NCI-H2081 (cell line): ENCODE measurements at places on chromosomes 5 and 9.
A peak's percentile ranks its signal among the peaks of the same experiment; 100 is the strongest.

DNA sequence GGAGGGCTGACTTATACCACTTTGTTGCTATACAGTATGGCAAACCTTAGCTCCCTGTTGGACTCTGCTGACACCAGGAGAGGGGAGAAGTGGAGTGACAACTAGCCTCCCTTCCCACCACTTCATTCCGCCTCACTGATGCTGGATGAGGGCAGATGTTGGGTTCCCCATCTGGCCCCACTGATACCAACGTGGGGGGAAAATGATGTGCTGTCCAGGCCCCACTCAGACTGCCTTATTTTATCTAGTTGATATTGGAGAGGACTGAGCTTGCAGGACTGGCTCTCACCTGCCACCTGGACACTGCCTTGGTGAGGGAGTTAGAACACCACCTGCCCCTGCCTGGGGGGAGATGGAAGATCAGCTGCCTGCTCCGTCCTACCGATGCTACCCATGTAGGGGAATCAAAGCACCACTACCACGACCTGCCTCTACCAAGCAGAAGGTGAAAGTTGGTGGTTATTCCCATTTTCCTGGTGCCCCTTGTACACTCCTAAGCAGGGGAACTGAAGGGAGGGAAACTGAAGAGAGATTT lies 292.1 kb downstream of the GADD45G start:
- DNase-seq = no peak

GRCh38 chr5:78495800-78496199 lies 135.4 kb downstream of the SCAMP1 start:
- DNase-seq = no peak

DNA sequence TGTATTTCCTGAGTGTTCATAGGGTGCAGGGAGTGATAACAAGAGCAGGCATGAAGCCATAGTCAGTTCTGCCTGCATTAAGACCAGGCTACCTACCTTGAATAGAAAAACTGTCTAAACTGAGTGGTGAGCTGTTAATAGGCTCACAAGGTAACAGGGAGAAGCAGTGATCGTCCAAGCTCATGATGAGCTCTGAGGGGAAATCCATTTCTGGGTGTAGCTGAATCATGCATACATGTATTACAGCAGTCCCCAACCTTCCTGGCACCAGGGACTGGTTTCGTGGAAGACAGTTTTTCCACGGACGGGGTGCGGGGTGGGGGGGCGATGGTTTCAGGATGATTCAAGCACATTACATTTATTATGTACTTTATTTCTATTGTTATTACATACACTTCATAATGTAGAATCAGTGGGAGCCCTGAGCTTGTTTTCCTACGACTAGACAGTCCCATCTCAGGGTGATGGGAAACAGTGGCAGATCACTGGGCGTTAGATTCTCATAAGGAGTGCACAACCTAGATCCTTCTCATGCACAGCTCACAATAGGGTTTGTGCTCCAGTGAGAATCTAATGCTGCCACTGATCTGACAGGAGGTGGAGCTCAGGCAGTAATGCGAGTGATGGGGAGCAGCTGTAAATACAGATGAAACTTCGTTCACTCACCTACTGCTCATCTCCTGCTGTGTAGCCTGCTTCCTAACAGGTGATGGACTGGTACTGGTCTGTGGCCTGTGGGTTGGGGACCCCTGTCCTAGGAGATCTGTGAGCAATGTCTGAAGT lies 100.0 kb upstream of the IL6ST start:
- DNase-seq = no peak

GRCh38 chr9:129583308-129584038 lies 37.4 kb downstream of the C9orf50 start:
- DNase-seq = no peak

DNA sequence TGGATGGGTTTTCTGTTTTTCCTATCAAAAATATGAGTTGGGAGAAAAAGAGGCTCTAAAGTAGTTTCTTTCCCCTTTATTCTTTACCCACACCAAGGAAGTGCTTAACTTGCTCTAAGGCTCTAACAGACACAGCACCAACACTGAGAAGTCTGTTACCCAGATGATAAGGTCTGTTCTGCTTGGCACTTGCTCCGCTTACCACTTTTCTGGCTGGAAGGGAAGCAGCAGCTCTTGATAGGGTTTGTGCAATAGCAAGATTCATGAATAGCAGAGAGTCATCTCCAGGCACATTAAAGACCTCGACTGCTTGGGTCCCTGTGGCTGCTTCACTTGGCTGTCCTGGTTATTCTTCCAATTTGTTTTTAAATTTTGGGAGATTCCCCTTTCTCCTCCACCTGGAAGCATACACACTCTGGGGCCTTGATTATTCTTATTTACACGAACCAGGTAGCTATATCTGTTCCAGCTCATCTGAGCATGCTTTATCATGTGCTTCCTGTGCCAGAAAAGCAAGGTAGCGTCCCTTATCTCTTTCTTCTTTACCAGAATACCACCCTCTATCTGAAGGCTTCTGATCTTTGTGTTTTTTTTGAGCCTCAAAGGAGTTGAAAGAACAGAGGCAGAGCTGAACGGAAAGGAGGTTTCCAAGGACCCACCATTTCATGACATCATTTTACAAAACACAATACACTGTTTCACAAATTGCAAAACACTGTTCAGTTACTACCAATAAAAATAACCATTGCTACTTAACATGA lies 24.8 kb downstream of the PPP3R2 start:
- DNase-seq = no peak

- no peak for DNase-seq
These were observed 36.3 kb downstream of the CAPSL start for GRCh38 chr5:35902046-35902672.

GRCh38 chr5:2560435-2560834 lies 191.0 kb downstream of the IRX2 start:
- DNase-seq = no peak

- DNase-seq = no peak
These were observed 9.8 kb downstream of the PPP1R26 start for GRCh38 chr9:135489188-135489906.

DNA sequence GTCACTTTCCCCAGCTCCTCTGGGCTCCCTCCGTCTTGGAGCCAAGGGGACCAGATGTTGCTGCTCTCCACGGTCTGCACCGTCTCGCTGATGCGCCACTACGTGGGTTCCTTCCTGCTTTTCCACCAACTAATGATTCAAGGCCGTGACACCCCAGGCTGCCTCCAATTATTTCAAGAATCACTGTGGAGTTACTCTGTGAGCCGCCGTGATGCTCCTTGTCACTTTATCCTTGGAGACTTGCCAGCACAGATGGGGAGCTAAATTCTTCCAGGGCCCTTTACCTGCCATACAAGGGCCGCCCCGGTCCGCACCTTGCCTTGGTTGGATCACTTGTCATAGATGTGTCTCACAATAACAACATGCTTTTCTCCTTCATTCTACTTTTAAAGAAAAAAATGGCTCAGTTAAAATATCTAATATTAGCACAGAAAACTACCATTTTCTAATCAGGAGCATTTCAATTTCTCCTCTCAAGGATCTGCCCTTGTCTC lies 202.0 kb downstream of the FSTL4 start:
- no peak for DNase-seq

GRCh38 chr5:151829370-151829769 lies 57.6 kb downstream of the G3BP1 start:
- DNase-seq = no peak

- no peak for DNase-seq
These were observed 245.3 kb upstream of the NMUR2 start for GRCh38 chr5:152650413-152650812.

DNA sequence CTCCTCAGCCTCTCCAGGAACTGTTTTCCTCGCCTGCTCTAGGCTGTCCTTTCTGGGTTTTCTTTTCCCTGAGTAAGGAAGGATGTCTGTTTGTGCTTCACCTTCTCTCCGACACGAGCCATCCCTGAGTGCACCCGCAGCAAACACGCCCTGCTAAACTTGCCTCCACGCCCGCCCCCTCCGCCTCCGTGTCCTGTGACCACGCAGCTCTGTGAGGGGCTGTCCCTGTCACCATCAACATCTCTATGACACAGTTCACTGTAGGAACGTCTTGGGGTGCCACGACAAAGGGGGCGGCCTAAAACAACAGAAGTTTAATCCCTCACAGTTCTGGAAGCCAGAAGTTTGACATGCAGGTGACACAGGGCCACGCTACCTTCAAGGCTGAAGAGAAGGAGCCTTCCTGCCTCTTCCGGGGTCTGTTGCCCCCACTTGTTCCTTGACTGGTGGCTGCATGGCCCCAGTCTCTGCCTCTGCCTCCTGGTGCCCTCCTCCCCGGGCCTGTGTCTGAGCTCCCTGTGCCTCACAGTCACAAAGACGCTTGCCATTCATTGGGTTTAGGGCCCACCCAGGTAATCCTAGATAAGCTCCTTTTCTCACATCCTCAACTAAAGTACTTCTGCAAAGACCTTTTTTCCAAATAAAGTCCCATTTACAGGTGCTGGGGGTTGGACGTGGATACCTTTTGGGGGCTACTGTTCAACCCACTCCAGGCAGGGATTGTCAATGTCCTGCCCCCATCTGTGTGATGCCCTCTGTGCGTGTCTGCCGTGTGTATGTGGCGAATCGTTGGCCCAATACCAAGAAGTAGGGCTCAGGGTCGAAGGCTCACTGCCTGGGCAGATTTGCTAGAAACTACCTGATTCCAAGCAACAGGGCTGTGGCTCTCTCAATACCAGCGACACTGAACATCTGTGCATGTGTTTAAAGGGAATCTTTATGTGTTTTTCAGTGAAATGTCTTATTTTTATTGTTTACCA lies 39.7 kb downstream of the IRX2 start:
- no peak for DNase-seq

DNA sequence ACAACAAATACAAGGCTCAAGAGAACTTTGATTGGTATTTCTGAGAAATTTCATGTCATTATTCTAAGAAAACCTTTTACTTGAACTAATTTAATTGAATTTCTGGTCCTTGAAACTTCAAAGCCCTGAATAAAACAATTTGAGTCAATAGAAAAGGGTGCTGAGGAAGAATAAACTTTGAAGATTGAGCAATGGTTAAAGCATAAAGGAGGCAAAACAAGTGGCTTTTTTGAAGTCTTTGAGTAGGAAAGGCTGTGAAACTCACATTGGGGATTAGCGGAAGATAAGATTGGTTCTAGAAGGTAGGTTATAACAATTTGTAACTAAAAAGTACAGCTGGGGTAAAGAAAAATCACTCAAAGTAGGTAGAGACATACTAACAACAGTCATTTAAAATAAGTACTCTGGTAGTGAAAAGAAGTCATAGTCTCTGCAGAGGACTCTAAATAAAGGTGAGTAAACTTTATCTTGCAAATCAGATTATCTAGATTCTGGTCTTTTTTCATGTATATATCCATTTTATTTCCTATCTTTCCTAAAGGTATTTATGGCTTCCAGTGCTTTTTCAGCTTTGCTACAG lies 6.4 kb upstream of the PLPP1 start:
- DNase-seq = no peak

DNA sequence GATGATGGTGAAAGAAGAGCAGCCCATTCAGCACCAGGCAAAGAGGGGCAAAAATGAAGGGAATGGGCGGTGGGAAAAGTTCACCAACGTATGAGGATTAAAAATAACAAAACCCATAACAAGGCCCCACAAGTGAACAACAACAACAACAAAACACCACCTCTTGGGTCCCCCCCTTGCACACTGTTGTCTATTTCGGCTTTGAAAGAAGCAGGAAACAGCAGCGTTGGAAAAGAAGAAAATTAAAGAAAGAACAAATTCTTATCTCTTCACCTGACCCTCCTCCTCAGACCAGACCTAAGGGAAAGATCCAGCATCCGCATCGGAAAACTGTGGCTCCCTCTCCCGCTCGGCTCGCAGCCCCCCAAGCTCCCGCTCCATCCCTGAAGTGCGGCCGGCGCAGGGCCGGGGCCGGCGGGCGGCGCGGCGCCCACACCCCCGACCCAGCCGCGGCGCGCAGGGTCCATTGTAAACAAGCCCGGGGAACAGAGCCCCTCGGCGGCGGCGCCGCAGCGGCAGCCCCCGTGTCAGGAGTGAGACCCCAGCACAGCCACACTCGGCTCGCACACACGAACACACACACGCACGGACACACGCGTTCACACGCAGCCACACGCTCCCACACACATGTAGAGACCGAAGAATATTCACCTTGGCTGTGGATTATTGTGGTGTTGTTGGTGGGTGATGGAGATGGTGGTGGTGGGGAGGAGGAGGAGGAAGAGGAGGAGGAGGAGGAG lies 535 bp downstream of the RFX3 start:
- peak; percentile 67 for DNase-seq

DNA sequence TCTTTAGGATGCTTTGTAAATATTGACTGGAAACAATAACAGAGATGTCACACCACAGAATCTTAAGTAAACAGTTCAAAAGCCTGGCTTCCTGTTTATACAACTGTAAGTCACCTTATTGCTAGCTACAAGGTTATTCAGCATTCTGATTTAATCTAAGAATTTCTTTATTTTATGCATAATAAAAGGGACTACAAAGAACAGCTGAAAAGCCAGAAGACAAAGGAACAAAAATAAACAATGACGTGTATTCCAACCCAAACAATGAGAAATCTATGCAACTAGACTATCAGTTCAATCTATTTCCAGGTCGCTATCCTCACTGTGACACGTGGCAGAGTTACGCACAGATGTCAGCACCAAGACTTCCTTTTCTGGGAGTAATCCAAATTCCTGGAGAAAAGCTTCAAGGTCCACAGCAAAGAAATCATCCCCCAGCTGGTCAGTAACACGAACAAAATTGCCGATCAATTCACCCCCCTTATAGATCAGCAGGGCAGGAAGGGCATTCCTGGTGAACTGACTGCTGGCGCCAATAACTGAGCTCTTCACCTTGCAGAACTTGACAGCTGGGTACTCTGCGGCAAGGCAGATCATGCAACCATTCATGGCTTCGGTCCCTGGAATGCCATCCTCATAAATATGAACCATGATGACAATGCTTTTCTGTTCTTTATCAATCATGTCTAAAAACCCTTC lies 8.4 kb downstream of the PDCL start:
- no peak for DNase-seq

GRCh38 chr5:38650540-38650939 lies 94.1 kb upstream of the LIFR start:
- DNase-seq = no peak

- no peak for DNase-seq
These were observed 96.9 kb upstream of the KLF4 start for GRCh38 chr9:107586493-107586892.

DNA sequence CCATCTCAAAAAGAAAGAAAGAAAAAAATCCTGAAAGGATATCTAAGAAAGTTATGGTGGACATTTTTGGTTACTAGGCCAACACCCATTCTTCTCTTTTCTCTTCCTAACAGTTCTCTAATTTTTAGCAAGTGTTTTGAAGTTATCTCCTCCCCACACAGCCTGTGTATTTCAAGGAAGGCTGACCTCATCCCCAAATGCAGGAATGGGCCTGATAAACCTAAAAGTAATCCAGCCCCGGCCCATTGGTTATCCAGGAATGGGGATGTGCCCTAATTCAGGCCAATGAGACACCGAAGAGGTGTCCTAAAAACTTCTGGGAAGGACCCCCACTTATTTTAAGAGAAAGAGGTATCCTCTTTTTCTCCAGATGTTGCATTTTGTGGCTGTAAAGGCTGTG lies 46.6 kb downstream of the F2R start:
- no peak for DNase-seq

DNA sequence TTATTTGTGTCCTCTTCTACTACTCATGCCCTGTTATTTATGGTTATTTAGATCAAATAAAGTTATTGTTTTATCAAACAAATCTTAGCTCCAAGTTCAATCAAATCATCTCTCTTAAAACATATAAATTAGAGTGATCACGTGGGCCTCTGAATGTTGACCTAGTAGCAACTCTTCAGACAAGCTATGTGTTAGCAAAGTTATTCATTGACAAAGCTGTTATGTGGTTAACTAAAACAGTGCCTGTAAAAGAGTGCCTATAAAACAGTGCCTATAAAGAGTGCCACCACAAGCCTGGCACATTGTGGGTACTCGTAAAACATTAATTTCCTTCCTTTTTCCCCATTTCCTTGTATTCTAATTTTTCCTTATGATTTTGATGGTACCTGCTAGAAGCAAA lies 421.9 kb downstream of the HCN1 start:
- no peak for DNase-seq
